ENCODE measurements at places on chromosomes 13 and 19. TPM values are rescaled to one million over a fixed set of nuclear protein-coding genes. Genes with fewer than 3 reads are reported as not detected.

Gene SIGLEC7
- total RNA-seq: not detected

Gene CGB1
- total RNA-seq: 2.4 TPM

Gene SYT3
- not detected for total RNA-seq

Gene NTN5
- total RNA-seq: not detected

Gene C5AR1
- 0.65 TPM for total RNA-seq

Gene TMEM38A
- 0.88 TPM for total RNA-seq

Gene KIR2DL4
- not detected for total RNA-seq

Gene FUT1
- 8.0 TPM for total RNA-seq

Gene NPAS1
- total RNA-seq: 1.7 TPM

Gene TMEM161A
- 36.8 TPM for total RNA-seq

Gene LGI4
- not detected for total RNA-seq

Gene KLK12
- 33.1 TPM for total RNA-seq

Gene SLC25A41
- total RNA-seq: not detected

Gene KLK8
- 56.3 TPM for total RNA-seq

Gene NXNL1
- total RNA-seq: not detected

Gene GPR4
- not detected for total RNA-seq

Gene PNPLA6
- total RNA-seq: 74.9 TPM

Gene BCAM
- total RNA-seq: 97.8 TPM

Gene ZNF541
- total RNA-seq: not detected

Gene NLRP5
- not detected for total RNA-seq

Gene USPL1
- total RNA-seq: 9.4 TPM

Gene CCDC8
- total RNA-seq: 30.8 TPM

Gene NANOS3
- not detected for total RNA-seq

Gene COLGALT1
- 81.9 TPM for total RNA-seq

Gene CDC37
- 166 TPM for total RNA-seq

Gene LILRA5
- not detected for total RNA-seq

Gene IZUMO4
- total RNA-seq: 4.3 TPM

Gene CYP2F1
- 0.07 TPM for total RNA-seq

Gene CSNK1A1L
- not detected for total RNA-seq

Gene EPSTI1
- total RNA-seq: 0.98 TPM

Gene SPACA4
- total RNA-seq: not detected

Gene STXBP2
- 50.0 TPM for total RNA-seq

Gene CATSPERD
- total RNA-seq: not detected

Gene TEAD2
- 29.8 TPM for total RNA-seq

Gene KLHL1
- not detected for total RNA-seq

Measured in airway epithelial cell (primary cell).